ENCODE measurements at places on chromosomes 5 and 9. TPM values are rescaled to one million over a fixed set of nuclear protein-coding genes. Genes with fewer than 3 reads are reported as not detected.

The LHX2 gene
- total RNA-seq = not detected

The OR13C9 gene
- total RNA-seq = not detected

The FAM193B gene
- total RNA-seq = 36.5 TPM

DNA sequence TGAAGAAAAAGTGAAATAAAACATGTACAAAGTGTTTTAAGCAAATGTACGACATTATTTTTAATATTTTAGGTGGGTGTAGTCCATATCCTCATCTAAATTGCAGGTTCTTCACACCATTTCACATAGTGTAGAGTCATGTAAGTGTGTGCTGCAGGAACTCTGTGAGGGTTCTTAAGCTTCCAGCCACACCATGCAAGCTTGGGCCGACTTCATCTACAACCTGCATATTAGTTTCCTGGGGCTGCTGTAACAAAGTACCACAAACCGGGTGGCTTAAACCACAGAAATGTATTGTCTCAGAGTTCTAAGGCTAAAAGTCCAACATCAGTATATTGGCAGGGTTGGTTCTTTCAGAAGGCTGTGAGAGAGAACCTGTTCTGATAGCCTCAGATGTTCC is 10.2 kb downstream of the PAM start:
- DNase-seq = no peak

DNA sequence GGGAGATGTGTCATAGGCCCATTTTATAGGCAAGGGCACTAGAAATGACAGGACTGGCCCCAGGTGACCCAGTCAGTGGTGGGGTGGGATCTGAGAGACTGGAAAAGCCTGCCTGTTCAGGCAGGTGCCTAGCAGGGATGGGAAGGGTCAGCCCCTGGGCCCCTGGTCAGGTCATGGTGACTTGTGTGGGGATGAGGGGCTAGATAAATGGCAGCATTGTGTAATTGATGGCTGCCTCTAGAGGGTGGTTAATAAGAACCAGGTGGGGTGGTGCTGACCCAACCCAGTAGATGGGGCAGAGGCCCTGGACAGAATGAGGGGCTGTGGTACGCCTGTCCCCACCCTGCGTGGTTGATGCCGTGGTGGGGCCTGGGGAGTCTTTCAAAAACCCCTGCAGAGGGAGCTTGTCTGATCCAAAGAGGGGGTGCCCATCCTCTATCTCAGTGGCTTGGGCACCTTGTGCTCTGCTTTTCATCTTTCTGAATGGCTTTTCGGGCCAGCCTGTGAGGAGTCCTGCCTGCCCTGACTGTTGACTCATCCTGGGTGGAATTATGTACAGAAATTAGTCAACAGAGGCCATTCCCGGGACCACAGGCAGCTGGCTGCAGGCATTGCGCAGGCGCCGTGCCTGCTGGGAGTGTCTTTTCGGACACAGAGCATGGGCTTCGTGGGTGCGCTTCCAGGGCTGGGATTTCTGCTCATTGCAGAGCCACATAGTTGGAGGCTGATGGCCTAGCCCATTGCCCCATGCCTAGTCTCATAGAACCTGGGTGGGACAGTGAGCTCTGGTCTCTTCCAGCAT is 93.6 kb upstream of the PITX1 start:
- no peak for DNase-seq

DNA sequence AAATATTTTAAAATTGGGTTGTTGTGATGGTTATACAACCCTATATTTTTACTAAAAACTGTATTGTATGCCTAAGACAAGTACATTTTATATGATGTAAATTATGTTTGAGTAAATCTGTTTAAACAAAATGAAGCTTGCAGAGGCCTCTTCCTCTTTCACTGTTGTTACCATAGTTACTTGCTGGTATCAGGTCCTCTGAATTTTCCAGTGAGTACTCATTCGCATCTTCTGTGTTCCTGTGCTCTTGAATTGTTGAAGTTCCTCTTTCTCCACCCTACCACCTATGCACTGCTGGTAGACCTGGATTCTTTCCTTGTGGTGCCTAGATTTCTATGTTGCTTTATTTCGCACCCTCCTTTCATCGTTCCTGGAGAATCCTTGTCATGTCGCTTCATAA is 938.5 kb upstream of the ACO1 start:
- DNase-seq = no peak

DNA sequence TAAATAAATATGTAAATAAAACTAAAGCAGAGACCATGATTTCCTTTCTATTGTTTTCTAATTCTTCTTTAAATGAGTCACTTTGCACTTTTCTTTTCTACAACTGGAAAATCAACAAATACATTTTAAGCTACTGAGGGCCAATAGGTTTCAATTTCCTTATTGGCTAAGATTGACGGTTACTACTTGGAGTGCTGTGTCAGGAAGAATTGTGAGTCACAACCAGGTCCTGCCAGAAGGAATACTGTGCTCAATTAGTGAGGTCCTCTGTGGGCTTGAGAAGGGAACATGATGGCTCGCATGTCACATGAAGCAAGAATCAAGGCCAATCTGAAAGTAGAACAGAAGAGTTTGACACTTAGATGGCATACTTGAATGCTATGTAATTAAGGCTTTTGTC is 110.8 kb downstream of the HMHB1 start:
- DNase-seq = no peak

The CBY3 gene
- total RNA-seq = not detected

- no peak for DNase-seq
These were observed 176.1 kb upstream of the HMHB1 start for GRCh38 chr5:143635888-143636287.

GRCh38 chr5:38473008-38473407 is 83.4 kb downstream of the LIFR start:
- peak; percentile 44 for DNase-seq

GRCh38 chr9:3962496-3962895 is 337.4 kb downstream of the GLIS3 start:
- no peak for DNase-seq

DNA sequence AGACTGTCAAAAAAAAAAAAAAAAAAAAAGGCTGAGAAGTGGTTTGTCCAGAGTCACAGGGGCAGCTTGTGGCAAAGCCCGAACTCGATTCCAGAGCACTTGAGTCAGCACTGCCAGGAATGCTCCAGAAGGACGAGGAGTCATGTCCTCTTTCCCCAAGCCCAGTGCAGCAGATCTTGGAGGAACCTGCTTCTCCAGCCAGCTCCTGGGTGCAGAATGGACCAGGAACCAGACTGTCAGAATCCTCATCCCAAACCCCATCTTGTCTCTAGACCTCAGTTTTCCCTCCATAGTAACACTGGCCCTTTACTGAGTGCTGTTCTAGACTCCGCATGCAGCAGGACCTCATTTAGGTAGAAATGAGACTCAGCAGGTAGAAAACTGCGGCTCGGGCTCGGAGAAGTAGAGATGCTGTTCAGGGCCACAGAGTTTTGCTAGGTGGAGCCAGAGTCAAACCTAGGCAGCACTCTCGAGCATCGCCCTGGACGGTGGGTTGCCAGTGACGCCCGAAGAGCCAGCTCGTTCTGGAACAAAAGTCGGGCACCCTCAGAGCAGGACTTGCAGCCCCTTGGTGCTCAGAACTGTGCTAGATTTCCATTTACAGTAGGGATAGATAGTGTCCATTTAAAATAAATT is 15.4 kb downstream of the CD74 start:
- no peak for DNase-seq

The IL3 gene
- total RNA-seq = not detected

GRCh38 chr9:88399966-88400365 is 11.7 kb downstream of the SPIN1 start:
- DNase-seq = no peak

GRCh38 chr9:91905991-91906469 is 44.0 kb downstream of the ROR2 start:
- peak; percentile 86 for DNase-seq

GRCh38 chr9:119307471-119307870 is 61.8 kb downstream of the BRINP1 start:
- DNase-seq = no peak

DNA sequence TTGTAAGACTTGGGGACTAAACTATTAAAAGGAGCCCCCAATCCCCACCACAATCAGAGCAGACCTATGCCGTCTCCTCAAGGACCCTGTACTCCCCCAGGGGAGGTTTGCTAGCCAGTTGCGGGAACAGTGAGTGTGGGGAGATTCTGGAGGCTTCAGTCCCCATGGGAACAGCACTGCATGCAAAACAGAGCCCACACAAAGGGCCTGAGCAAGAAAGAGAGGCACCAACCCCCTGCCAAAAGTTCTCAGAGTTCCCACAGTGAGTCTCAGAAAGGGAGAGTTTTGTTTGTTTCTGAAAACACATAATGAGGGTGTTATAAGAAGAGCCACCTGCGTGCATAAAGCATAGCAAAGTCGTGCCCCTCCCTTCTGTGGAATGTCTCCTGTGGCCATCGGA is 56.6 kb downstream of the CFAP90 start:
- no peak for DNase-seq
